ENCODE measurements at places on chromosomes 13 and 19.

DNA sequence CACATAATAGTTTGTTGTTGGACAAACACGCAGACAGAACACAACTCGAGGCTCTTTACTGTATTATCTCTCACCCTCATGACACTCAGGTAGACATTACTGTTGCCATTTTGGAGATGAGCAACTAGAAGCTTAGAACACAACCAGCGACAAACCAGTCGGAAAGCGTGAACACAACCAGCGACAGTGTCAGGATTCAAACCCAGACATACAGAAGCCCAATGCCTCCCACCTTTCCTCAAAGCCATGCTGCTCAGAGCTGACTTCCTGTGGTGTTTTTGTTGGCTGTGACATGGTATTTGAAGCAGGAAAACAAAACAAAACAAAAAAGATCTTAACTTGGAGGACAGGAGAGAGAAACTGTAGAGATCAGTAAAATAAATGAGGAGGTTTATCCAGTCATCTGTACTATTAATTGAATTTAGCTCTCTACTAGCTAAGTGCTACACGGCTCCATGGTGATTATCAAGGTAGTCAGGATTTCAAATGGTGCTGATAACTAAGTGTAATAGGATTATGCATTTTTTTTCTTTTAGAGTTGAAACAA, 92.1 kb downstream of the STARD13 start:
- DNase-seq, result no peak

GRCh38 chr13:33628662-33629061, 189.3 kb upstream of the RFC3 start:
- DNase-seq, result no peak

- peak; percentile 64 for DNase-seq
Observed at GRCh38 chr19:18408053-18408476, 10.6 kb upstream of the LRRC25 start.

DNA sequence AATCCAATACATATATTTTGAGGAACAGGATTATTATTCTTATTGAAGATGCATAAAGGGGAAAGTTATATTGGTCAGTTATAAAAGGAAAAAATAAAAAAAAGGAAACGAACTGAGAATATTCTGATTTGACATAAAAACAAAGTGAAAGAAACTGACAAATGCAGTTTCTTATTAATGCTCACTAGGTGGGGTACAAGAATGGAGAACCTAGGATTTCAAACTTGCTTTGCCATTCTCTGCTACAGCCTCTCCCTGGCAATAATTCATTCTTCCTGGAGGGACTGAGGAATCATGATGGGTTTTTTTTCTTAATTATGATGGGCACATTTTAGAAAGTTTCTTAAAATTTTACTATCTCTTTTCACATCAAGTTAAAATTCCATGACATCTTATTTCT, 154.9 kb downstream of the PCDH9 start:
- DNase-seq, result no peak

DNA sequence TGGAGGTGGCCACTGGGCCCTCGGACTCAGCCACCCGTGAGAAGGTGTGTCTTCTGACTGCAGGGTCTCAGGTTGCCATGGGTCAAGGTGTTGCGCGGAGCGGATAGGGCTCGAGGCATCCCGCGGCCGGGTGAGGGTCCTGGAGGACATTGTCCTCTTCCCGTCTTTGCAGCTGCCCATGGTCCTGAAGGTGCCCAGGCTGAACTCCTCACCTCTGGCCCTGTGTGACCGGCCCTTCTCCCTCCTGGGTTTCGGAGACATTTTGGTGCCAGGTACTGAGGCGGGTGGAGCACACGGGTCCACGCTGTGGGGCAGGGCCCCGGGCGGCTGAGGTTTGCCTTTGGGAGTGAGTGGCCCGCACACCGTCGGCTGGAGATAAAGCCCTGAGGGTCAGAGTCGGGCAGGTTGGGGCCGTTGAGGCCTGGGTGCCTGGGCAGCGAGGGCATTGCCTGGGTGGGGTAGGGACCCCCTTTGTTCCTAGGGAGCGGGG, 15.6 kb upstream of the TMPRSS9 start:
- no peak for DNase-seq

DNA sequence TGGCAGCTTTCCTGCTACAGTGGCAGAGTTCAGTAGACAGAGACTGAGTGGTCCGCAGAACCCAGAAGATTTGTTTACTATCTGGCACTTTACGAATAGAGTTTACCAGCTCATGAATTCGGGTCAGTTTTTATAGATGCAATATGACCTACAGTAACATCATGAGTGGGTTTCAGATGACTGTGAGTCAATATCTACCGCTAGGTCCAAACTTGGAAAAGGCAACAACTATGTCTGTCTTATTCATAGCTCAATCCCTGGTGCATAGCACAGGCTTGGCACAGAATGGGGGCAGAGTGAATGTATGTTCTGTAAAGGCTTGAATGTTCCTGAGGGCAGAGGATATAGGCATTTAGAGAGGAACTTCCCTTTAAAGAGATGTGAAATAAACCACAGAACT, 65.2 kb downstream of the RAP2A start:
- DNase-seq, result no peak

- DNase-seq, result peak; percentile 21
Observed at GRCh38 chr13:52599848-52600603, 42.2 kb upstream of the HNRNPA1L2 start.

GRCh38 chr13:100364591-100364990, 224.0 kb downstream of the GGACT start:
- no peak for DNase-seq

- DNase-seq, result no peak
Observed at GRCh38 chr13:86425170-86425815, 626.1 kb upstream of the SLITRK6 start.

- no peak for DNase-seq
Observed at GRCh38 chr19:56764196-56764695, 76.3 kb downstream of the PEG3 start.

DNA sequence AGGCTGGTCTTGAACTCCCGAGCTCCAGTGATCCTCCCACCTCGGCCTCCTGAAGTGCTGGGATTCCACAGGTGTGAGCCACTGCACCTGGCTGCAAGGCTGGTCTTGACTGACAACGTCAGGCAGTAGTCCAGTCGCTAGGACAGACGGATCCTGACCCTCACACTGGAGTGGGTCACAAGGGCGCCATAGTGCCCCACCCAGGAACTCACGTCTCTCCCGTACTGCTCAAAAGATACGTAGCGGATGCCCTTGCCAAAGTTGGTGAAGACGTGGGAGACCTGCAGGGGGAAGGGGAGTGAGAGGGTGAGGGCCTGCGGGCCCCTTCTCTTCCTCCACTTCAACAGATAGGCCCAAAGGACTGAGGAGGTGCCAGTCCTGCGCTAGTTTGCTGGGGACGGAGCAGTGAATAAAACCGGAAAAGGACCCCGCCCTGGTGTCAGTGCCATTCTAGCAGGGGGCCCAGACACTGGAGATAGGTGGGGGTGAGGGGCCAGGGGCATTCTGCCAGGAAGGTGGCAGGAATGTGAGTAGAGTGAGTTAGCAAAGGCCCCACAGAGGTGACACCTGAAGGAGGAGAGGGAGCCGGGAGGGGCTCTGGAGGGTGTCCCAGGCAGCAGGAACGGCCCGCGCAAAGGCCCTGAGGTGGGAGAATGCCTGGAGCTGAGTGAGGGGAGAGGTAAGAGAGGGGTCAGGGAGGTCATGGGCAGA, 11.9 kb downstream of the MRPS12 start:
- DNase-seq, result no peak

GRCh38 chr19:42474743-42475142, 32.0 kb upstream of the CXCL17 start:
- no peak for DNase-seq

- no peak for DNase-seq
Observed at GRCh38 chr13:112635323-112635722, 47.4 kb upstream of the TUBGCP3 start.

DNA sequence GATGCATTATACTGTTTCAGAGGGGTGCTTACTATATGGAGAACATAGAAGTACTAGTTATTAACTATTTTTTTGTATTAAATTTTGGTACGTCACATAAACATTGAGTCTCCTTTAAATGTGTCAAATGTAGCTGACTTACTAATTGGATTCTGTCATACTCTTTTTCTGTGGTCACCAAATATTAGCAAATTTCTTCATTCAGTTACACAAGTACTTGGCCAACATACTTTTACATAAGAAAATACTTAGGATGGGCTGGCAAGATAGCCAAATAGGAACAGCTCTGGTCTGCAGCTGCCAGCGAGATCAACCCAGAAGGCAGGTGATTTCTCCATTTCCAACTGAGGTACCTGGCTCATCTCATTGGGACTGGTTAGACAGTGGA, 19.2 kb downstream of the LPAR6 start:
- DNase-seq, result no peak

GRCh38 chr13:42720113-42720857, 61.1 kb upstream of the FAM216B start:
- no peak for DNase-seq

DNA sequence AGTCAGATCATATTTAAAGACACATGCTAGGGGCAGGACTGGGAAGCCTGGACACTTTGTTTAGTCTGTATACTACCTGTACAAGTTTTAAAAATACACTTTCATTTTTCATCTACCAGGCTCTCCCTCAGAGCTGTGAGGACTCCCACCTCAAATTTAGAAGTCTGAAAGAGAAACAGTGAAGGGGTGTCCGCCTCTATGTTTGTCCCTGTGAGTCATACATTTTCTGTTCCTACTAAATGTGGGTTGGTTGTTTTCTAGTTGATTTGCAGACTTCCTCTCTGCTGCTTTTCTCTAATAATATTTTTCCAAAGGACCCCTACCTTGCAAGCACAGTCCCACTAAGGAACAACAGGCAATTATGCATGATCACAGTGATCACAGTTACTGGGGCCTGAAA, 110.5 kb downstream of the ENOX1 start:
- DNase-seq, result no peak

DNA sequence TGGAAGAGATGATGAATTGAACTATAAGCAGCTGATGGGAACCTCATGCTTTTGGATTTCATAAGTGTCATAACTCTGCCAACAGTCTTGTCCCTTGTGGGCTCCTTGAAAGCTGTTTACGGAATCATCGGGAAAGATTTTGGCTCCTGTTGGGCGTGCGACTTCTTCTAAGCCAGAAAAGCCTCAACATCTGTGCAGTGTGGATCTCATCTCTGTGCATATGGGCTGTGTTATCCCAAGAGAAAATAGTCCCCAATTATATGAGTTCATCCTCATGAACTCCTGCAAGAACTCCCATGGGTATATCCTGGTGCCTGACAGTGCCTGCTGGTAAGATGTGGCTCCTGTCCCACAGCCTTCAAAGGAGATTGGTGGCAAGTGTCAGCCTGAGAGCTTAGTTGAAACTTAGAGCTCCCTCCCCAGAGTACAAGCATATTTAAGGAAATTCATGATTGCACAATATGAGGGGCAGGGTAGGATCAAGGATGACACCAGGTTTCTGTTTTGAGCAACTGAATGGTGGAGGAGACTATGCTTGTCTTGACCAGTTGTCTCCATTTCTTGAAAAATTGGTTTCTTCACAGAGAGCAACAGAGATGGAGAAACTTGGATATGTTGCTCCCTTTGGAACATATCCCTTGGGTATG, 243.5 kb downstream of the ITGBL1 start:
- no peak for DNase-seq

DNA sequence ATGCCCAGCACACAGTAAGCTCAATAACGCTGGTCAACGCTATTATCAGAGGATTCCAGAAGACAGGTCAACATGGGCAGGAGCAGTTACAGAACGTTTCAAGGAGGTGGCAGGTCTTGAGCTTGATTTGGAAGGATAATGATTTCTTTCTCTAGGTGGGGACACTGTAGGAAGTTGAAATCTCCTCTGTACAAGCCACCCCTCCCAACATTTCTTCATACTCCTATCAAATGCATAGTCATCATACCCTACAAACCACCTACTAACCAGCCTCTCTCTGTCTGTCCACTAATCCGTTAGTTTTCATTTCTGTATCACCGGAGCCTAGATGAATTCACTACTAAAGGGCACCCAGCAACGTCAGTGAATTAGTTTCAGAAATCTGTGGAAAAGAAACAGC, 1.3 kb downstream of the ATP7B start:
- DNase-seq, result no peak

DNA sequence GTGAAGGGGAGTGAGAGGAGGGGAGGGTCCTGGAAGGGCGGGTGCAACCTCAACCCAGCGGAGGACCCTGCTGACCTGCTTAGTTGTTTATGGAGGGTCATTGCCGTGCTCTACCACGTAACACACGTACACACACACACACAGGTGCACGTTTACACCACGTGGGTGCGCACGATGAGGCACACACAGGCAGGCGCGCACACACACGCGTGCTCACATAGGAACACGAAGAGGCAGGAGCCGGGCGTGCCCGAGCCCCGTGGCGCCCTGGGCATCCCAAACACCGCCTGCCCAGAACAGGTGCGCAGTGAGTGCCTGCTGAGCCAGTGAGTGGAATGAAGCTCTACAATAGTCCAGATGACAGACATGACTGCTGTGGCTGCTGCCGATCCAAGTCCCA, 11.2 kb upstream of the MADCAM1 start:
- no peak for DNase-seq

DNA sequence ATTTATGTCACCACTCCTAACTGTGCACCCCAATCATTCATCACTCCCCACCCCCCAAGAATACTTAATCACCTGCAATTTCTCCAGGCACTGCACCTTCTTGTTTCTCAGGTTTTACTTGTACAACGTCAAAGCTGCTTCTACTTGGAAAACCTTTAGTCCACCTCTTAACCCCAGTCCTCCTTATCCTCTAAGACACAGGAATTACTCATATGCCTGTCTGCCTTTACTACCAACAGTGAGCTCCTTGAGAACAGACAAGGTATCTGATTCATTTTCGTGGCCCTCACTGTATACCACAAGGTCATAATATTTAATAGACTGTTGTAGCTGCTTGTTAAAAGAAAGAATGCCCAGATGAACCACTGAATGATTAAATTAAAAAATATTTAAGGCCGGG, 21.0 kb upstream of the NDFIP2 start:
- DNase-seq, result no peak

GRCh38 chr13:99514801-99515200, 13.5 kb downstream of the TM9SF2 start:
- DNase-seq, result no peak

DNA sequence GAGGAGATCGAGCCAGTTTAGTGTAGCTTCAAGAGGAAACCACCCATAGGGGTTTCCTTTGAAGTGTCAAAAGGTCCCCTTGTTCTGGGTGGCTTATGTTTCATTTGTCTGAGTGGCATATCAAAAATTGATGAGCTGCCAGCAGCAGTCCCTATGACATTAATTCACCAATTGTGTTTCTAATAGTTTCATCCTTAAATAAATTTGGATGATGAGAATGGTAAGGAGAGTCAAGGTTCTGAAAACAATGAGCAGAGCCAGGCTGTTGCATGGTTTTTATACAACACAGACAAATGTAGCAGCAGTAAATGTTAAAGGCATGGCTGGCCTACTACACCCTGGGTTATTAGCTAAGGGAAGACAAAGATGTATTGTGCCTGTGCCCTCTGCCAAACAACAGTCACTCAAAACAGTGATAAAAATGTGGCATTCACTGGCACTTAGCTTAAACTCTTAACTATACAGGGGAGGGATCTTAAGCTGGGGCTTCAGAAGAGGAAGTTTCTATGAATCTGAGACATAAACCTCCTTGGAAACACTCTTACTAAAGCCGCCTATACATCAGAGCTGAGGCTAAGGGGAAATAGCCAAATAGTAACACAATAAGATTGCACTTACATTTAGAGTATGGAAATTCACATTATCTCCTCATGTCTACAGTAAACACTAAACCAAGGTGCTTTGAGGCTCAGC, 200.5 kb downstream of the POU4F1 start:
- no peak for DNase-seq

GRCh38 chr19:15265214-15265849, 33.1 kb upstream of the EPHX3 start:
- DNase-seq, result no peak

- no peak for DNase-seq
Observed at GRCh38 chr19:12411893-12412292, 10.8 kb upstream of the ZNF799 start.
